ENCODE measurements at places on chromosomes 12 and 14.
A peak's percentile ranks its signal among the peaks of the same experiment; 100 is the strongest.

- no peaks in the 10 kb centered on the region for H3K27me3 ChIP-seq
- H3K27ac ChIP-seq = peak overlapping the region; percentile 54
- no peak for DNase-seq
- peaks cover 35% of the 10 kb centered on the region for H3K4me1 ChIP-seq
- no peaks in the 10 kb centered on the region for H3K36me3 ChIP-seq
Observed at GRCh38 chr12:76863005-76863670, 15.7 kb downstream of the CSRP2 start.

DNA sequence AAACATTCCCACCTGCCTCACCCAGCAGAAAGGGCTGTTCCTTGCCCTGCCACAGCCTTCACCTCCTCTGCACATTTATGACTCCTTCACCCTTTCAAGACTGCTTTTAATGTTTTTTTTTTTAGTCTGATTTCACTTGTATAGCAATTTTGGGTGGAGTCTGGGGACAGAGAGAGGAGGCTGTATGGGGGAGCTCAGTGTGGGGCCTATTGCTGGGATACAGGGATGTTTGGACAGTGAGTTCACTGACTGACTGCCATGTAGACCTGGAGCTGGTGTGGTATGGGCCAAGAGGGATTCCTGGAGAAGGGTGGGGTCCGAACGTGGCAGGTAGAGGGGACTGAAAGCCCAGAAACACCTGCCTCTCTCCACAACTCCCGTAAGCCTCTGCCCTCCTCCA is 1.9 kb upstream of the KRT85 start:
- no peak for DNase-seq
- H3K27ac ChIP-seq = no peak overlapping the region
- no peaks in the 10 kb centered on the region for H3K36me3 ChIP-seq
- H3K4me1 ChIP-seq = peaks cover 15% of the 10 kb centered on the region
- no peak overlapping the region for H3K4me3 ChIP-seq

DNA sequence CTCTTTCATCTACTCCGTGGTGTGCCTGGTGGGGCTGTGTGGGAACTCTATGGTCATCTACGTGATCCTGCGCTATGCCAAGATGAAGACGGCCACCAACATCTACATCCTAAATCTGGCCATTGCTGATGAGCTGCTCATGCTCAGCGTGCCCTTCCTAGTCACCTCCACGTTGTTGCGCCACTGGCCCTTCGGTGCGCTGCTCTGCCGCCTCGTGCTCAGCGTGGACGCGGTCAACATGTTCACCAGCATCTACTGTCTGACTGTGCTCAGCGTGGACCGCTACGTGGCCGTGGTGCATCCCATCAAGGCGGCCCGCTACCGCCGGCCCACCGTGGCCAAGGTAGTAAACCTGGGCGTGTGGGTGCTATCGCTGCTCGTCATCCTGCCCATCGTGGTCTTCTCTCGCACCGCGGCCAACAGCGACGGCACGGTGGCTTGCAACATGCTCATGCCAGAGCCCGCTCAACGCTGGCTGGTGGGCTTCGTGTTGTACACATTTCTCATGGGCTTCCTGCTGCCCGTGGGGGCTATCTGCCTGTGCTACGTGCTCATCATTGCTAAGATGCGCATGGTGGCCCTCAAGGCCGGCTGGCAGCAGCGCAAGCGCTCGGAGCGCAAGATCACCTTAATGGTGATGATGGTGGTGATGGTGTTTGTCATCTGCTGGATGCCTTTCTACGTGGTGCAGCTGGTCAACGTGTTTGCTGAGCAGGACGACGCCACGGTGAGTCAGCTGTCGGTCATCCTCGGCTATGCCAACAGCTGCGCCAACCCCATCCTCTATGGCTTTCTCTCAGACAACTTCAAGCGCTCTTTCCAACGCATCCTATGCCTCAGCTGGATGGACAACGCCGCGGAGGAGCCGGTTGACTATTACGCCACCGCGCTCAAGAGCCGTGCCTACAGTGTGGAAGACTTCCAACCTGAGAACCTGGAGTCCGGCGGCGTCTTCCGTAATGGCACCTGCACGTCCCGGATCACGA is 2.2 kb downstream of the SSTR1 start:
- peak; percentile 57 for DNase-seq
- peak overlapping the region; percentile 32 for H3K4me3 ChIP-seq
- peaks cover 30% of the 10 kb centered on the region for H3K4me1 ChIP-seq
- no peak overlapping the region for H3K27ac ChIP-seq
- no peaks in the 10 kb centered on the region for H3K36me3 ChIP-seq
- peaks cover 69% of the 10 kb centered on the region for H3K27me3 ChIP-seq

DNA sequence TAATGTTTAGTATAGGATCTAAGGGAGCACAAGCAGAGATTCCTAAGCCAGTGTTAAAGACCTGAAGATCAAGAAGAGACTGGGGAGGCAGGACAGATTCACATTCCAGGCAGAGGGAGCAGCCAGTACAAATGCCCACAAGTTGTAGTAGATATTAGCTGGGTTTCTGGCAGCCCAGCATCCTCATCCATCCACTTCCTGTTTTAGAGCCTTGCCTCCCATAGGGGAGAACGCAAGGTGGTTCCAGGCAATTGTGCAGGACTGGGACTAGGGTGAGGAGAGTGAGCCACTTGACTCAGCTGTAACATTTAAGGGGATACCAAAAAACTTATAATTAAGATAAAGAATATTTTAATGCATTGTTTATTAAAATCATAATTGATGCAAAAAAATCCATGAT is 71.3 kb upstream of the PSMA6 start:
- H3K4me3 ChIP-seq = no peak overlapping the region
- H3K27me3 ChIP-seq = no peaks in the 10 kb centered on the region

GRCh38 chr14:82905762-82906161 is 1372.1 kb upstream of the SEL1L start:
- no peak overlapping the region for H3K27ac ChIP-seq
- H3K4me1 ChIP-seq = no peaks in the 10 kb centered on the region
- no peak for DNase-seq
- no peak overlapping the region for H3K4me3 ChIP-seq

- H3K36me3 ChIP-seq = no peaks in the 10 kb centered on the region
- H3K4me3 ChIP-seq = no peak overlapping the region
- no peaks in the 10 kb centered on the region for H3K4me1 ChIP-seq
- H3K27me3 ChIP-seq = no peaks in the 10 kb centered on the region
Observed at GRCh38 chr12:61348871-61349270, 911.3 kb upstream of the USP15 start.

DNA sequence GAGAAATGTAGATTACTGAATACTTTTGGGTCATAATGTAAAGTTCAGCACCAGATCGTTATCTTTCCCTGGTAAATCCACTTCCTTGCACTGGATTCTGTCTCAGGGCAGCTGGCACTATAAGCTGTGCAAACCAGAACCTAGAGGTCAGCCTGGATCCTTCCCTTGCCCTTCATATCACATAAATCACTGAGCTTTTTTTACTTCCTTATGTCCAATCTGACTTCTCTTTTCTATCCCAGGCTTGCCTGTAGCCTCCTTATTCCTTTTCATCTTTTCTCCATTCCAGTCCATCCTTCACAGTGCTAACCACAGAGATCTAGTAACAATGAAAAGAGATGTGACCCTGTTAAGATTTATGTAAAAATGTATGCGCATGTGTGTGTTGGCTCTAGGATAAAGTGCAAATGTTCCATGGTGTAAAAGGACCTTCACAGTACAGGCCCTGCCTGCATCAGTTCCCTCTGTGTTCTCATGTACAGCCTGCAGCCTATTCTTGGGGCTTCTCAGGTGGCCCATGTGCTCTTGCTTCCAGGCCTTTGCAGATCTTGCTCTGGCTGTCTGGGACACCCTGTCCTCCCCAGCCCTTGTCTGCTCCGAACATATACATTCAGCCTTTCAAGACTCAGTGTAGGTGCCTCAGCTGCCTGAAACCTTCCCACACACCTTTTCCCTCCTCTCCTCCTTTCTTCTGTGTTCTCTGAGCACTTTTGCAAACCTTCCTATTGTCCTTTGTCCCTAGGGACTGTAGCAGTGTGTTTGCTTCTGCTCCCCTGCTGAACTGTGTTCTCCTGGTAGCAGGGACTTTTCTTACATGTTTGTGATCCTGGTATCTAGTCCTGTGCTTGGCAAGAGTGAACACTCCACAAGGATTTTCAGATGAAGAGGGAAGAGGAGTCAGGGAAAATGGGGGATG is 30.0 kb downstream of the PELI2 start:
- no peaks in the 10 kb centered on the region for H3K36me3 ChIP-seq
- no peak overlapping the region for H3K4me3 ChIP-seq

GRCh38 chr12:31023271-31023724 is 50.4 kb upstream of the DDX11 start:
- H3K4me1 ChIP-seq = no peaks in the 10 kb centered on the region
- no peak overlapping the region for H3K4me3 ChIP-seq
- peak; percentile 52 for DNase-seq
- H3K27ac ChIP-seq = no peak overlapping the region
- no peaks in the 10 kb centered on the region for H3K36me3 ChIP-seq

- H3K36me3 ChIP-seq = no peaks in the 10 kb centered on the region
- H3K27me3 ChIP-seq = peaks cover 33% of the 10 kb centered on the region
- no peak for DNase-seq
- no peaks in the 10 kb centered on the region for H3K4me1 ChIP-seq
- H3K4me3 ChIP-seq = no peak overlapping the region
- no peak overlapping the region for H3K27ac ChIP-seq
Observed at GRCh38 chr12:109550281-109550680, 23.0 kb downstream of the MMAB start.

DNA sequence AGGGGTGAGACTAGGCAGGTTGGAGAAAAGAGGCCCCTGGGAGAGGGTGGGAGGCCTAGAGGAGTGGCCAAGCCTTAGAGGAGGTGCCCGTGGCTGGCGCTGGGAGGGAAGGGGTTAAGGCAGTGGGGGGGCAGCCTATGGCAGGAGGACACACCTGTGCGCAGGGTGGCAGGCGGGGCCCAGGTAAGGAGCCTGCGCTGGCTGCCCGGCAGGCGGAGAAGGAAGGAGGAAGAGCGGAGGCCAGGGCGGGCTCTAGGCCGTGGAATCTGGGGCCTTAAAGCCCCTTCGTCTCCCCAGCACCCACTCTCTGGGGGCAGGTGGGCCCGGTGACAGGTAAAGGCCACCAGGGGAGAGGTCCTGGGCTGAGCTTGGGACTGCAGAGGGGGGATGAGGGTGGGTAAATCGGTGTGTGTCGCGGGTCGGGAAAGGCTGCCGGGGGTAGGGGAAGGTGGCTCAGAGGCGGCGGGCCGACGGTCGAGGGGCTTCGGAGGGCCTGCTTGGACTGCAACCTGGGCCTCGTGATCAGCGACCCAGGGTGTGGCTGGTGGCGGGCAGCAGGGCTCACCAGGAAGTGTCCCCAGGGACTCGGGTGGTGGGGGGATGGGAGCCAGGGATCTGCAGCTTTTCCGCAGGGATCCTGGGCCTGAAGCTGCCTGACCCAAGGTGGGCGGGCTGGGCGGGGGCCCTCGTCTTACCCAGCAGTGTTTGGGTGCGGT is 7.3 kb downstream of the PHB2 start:
- DNase-seq = peak; percentile 65
- H3K27me3 ChIP-seq = no peaks in the 10 kb centered on the region
- no peak overlapping the region for H3K4me3 ChIP-seq
- peaks cover 38% of the 10 kb centered on the region for H3K4me1 ChIP-seq

GRCh38 chr14:52693036-52693435 is 2.3 kb downstream of the ERO1A start:
- no peaks in the 10 kb centered on the region for H3K36me3 ChIP-seq
- H3K4me3 ChIP-seq = no peak overlapping the region
- peaks cover 15% of the 10 kb centered on the region for H3K4me1 ChIP-seq
